ENCODE measurements at places on chromosomes 5 and 9.

DNA sequence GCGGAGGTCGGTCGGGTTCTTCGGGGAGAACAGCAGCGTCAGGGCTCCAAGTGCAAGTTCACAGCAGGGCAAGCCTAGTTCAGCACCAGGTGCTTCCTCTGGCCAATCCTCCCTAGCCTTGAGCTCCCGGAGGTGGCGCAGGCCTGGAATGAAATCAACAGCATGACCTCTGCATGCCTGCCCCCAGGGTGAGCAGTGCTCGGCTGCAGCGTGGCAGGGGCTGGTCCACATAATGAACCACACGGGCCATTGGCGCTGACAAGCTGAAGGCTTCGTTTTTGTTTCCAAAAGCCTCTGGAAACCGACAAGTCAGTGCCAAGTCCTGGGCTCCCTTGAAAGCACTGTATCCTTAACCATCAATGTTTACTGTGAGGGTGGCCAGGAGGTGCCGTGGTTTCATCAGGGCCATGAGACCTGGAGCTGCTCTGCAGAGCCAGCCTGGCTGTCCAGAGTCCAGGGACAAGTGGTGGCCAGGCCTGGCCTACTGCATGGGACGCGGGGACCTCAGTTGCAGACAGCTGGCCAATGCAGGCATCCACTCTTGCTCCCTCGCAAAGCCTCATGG lies 2.1 kb upstream of the INPP5E start:
- no peak for DNase-seq

DNA sequence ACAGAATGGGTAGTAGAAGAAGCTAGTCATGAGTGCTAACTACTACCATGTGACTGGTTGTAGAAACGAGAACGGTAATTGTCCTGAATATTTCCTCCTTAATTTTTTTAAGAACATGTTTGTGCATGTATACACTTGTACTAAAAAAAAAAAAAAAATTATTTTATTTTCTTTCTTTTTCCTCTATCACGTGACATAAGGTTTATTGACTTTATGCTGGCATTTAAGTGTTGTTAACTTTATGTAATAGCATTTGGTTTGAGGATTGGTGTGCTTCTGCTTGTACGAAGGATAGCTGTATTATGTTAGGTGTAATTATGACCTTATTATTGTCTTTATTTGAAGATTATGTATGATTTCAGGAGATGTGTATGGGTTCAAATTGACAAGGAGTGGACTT lies 349.1 kb upstream of the PTPRD start:
- DNase-seq = no peak

DNA sequence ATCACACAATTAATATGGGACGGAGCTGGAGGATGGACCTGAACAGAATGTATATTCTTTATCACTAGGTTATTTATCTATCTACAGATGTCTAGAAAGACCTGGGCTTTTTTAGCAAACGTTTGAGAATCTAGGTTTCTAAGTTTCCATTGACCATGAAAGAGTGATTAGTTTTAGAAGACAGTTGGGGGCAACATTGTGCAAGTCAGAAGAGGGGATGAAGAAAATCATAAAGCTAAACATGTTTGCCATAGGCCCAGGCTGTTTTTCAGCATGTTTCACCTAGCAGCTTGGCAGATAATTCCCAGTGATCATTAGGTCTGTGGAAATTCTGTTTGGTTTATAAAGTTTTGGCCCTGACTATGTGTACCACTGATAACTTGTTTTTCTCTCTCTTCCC lies 44.1 kb upstream of the CDKN2B start:
- no peak for DNase-seq

DNA sequence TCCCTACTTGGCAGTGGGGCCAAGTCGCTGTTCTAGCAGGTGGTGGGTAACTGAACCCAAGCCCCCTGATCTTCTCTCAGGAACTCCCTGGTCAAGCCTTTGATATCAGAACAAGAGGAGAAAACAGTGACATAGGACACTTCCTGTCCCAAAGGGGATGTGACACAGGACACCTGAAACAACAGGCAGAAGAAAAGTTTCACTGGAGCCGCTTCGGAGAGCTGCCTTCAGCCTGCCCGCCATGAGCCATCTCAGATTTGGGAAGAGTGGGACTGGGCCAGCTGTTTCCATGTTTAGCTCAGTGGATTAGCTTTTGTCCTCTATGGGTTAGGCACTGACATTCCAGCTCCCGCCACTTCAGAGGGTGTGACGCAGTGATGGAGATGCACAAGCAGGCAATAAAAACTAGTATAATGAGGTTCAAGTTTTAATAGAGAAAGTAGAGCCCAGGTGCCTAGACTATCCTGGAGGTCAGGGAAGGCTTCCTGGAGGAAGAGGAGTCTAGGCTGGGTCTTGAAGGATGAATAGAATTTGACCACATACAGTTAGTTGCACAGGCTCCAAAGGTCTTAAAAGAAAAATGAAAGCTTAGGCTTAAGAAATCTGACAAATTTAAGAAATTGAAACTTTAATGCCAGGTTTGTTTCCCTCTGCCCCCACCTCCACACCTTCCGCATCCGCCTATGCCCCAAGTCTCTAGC lies 104.1 kb upstream of the SPRY4 start:
- no peak for DNase-seq

GRCh38 chr9:36316611-36317317 lies 58.5 kb upstream of the GNE start:
- no peak for DNase-seq

GRCh38 chr9:136605988-136606660 lies 56.6 kb upstream of the EGFL7 start:
- DNase-seq = no peak

DNA sequence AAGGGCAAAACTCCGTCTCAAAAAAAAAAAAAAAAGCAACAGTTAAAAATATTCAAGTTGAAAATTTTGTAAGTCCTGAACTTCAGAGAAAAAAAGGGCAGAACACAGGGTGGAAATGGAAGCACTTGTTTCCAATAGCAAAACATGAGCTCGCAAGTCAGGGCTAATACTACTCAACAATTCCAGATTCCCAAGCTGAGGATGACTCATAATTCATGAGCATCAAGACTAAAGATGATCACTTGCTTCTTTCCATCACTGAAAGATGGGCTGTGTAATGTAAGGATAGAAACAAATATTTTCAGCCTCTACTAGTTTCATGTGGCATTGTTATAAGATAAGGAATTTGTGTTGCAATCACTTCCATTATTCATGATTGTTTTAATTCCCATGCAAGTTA lies 33.5 kb upstream of the FST start:
- DNase-seq = no peak

- DNase-seq = no peak
Observed at GRCh38 chr9:124427281-124427680, 12.0 kb upstream of the PSMB7 start.

DNA sequence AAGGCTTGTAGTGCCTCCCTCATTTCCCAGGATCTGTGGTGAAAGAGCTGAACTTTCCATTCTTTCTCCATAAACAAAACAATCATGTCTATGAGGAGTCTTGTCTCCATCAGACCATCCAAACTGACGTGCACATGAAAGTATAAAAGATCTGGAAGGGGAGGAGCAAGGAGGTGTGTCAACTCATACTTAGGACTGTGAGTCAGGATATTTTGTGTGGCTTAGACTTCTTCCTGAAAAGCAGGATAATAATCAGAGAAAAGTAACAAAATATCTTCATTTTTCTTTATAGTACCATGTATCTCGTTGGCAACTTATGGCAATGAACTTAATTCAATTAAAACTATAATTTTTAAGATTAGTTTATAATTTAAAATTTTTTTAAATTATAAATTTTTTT lies 96.0 kb upstream of the PRRC1 start:
- no peak for DNase-seq

GRCh38 chr9:19229595-19230354 lies 718 bp upstream of the DENND4C start:
- no peak for DNase-seq

- DNase-seq = no peak
Observed at GRCh38 chr5:150294551-150295071, 5.0 kb upstream of the CAMK2A start.

DNA sequence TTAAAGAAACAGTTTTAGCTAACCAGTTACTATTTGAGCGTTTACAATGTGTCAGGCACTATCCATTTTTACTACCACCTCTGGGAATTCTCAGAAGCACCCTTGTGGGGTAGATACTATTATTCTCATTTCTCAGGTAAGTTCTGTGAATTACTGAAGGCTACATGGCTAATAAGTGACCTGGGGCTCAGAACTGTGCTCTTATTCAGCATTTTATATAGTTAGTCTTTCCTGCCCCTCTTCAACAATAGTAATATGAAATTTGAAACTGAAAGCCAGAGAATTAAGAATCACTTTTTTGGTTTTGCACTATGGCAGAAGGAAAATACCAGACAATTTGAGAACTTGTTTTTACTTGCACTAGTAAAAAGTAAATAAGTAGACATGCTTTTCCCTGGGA lies 11.8 kb downstream of the ELL2 start:
- DNase-seq = no peak

Data from AG04449 (cell line).